ENCODE measurements at places on chromosomes 3 and 15.

- DNase-seq = no peak
Measured at GRCh38 chr15:57655809-57656208, 50.7 kb upstream of the POLR2M start.

- no peak for DNase-seq
Measured at GRCh38 chr3:18046131-18046915, 303.9 kb upstream of the TBC1D5 start.

DNA sequence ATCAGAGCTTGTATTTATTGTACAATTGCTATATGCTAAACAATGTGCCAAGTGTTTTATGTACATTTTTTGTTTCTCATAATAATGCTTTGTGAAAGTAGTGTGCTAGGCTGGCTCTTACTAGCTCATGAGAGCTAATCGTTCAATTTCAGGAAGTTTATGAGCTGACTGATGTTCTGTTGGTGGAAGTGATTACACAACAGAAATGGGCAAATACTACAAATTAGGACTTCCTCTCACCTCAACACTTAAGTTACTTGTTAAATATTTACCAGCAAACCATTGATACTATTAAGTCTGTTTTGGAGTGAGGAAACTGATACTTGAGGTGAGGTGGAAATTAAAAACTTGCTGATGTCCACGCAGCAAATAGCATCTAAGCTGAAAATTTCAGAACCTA is 32.3 kb downstream of the SLC9C1 start:
- DNase-seq = no peak

GRCh38 chr3:61283876-61284275 is 32.6 kb upstream of the FHIT start:
- DNase-seq = no peak

DNA sequence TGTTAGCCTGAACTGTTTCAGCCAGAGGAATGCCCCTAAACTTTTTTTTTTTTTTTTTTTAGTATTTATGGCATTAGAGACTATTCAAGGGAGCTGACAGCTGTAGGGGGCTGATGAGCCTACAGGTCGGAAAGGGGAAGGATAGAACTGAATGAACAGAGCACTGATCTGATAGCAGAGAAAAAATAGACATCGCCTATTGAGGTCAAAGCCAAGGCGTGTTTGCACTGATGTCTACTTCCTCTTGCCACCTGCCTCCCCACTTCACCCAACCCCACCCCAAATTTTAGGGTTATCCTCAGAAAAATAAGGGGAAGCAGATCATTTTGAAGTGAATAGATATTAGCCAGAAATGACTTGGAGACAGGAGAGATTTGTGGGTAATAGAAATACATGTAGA is 3.0 kb upstream of the ZMAT3 start:
- DNase-seq = no peak

- no peak for DNase-seq
Measured at GRCh38 chr15:87713475-87713879, 543.1 kb downstream of the NTRK3 start.

DNA sequence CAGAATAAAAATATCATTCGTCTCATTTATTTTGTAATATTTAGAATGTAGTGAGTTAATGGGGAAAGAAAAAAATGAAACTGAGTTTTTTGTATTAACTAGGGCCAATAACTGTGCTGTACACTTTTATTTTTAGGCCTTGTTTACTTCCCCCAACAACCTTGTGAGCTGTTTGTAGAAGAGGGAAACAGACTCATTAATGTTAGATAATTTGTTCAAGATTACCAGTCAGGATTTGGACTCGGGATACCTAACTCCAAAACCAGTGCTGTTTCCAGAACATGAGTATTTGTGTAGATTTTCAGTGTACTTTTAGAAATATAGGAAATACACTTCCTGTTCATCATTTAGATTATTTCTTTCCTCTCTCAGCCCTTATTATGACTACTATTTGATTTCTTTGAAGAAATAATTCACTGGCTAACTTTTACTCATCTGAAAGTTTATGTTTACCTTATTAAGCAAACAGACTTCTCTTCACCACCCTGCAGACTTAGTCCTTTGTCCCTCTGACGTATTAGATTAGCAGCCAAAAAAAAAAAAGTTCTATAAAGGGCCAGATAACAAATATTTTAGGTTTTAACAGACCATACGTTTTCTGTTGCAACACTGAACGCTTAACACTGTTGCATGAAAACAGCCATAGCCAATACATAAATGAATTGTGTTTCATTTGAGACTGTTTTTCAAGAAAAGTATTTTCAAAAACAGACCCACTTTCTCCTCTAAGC is 192.5 kb upstream of the CGNL1 start:
- no peak for DNase-seq
